ENCODE measurements at places on chromosomes 6 and 20.

DNA sequence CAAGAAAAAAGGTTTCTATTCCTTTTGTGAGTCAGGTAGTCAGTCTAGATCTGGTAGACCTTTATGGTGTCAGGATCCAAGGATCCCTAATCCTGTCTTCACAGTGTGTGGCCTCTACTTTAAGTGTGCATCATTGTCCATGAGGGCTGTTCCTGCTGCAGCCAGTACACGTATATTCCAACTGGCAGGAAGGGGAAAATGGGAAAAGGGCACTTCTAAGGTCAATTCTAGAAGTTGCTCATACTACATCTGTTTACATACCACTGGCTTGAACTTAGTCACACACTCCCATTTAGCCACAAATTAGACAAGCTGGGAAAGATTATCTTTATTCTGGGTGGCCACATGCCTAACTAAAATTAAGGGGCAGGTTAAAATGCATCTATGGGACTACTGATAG, 9.7 kb upstream of the MMS22L start:
- no peak for DNase-seq

DNA sequence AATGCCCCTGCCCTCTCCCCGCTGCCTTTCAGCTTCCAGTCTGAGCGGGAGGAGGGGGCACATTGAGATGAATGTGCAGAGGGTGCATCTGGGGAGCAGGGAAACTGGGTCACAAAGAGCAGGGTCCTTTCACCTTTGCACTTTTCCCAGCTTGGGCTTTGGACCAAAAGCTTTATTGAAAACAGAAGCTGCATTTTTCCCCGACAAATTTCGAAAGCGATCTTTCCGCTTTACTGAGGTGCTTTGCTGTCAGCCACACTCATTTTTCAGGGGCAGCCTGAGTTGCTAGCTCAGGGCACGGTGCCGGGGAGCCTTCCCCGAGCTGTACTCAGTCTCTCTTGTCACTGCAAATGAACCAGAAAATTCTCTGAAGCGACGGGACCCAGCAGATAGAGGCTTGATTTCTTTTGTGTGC, 283.7 kb upstream of the SOX4 start:
- DNase-seq = no peak

- no peak for DNase-seq
These were observed 15.8 kb upstream of the THBS2 start for GRCh38 chr6:169269180-169270076.

DNA sequence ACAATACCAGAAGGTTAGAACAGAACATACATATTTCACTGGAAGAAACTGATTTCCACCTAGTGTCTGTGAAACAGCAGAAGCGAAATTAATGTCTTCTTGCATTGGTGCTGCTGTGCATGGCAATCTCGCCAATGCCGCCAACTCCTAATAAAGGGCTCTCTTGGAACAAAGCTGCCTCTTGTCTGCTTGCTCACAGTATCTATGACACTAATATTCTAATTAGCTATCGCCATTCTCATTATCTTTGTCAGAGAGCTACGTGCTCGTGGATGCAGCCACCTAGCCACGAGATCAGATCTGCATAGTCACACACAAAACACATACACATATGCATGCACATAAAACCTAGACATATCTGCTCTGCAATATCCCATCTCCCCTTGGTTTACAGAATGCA, 145.9 kb upstream of the OLIG3 start:
- no peak for DNase-seq

- DNase-seq = no peak
These were observed 11.5 kb upstream of the TENT5A start for GRCh38 chr6:81763968-81764367.

- peak; percentile 40 for DNase-seq
These were observed 93.7 kb upstream of the PRDM1 start for GRCh38 chr6:105992315-105992961.

- DNase-seq = no peak
These were observed 40.8 kb upstream of the ATXN1 start for GRCh38 chr6:16802071-16802470.

- DNase-seq = peak; percentile 43
These were observed 21.1 kb downstream of the RTN4IP1 start for GRCh38 chr6:106608080-106608668.

DNA sequence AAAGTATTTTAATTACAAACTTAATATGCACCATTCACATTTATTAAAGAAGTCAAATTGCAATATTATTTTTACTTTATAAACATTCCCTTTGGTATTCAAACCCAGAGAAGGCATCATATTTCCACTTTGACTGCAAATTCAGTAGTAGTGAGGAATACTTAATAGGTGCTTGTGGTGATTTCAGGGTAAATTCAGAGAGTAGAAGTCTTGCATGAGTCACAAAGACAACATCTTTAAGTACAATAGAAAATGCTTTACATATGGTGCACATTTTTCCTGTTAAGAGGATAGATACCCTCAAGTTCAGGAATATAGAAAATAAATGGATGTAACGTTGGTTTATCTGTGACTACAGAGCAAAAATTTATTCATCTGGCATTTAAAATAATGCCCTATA, 390.2 kb downstream of the TENT5A start:
- no peak for DNase-seq

- no peak for DNase-seq
These were observed 21.0 kb downstream of the PFDN4 start for GRCh38 chr20:54228841-54229240.

GRCh38 chr6:169647637-169648036, 54.2 kb downstream of the WDR27 start:
- no peak for DNase-seq

GRCh38 chr20:64100946-64101688, 6.2 kb downstream of the NPBWR2 start:
- no peak for DNase-seq

DNA sequence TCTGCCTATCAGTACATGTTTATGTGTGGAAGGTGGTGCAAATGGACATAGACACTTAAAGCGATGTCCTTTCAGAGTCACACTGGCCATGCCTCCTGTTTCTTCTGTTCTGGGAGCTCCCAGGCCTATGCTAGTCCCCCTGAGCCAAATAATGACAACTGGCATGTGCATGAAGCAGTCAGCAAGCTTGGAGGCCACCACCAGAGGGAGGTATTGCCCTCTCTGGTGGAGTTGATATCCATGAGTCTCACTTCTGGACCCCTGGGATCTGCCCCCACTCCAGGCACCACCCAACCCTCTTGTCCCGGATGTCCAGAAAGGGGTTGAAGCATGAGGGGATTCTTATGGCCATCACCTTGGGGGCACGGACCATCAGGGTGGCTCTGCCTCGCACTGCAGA, 172.2 kb downstream of the AIG1 start:
- DNase-seq = no peak

DNA sequence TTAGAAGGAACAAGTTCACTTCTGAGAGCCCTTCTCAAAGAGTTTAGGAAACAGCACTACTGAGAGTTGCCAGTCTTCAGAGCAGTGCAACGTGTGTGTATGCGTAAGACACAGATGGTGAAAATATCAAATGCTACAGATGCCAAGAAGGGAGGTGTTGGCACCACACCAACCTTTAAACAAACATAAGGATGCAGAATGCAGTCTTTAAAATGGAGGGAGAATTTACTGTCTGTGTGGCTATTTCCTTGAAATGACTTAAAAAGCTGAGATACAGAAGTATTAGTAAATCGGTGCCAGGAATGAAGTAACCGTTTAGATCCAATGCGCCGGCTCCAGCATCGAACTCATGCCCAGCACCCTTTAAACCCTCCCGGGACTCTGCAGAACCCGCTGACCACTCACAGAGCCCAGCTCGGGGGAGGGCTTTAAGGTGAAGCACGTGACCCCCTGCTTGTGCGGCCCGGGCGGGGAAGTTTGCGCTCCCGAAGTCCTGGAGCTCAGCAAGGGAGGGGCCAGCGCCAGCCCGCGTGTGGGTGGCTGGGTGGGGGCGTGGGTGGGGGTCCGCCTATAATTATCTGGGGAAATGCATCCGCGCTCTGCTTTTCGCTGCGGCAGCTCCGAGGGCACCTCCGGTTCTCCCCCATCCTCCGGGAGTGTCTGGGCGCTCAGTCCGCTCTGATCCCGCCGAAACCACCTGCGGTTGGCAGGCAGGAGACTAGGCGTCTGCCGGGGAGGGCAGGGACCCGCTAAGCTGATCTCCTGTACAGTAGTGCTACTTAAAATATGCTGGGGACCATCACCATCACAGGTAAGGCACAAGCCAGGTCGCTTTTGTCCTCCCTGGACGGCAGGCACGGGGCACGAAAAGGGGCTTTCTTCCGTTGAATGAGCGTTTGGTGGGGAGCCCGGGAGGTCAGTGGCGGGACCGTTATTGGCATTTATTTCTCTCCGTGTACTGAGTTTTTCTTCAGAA, 66.0 kb downstream of the ZBTB2 start:
- DNase-seq = peak; percentile 24

- DNase-seq = no peak
These were observed 38.3 kb upstream of the FAM184A start for GRCh38 chr6:119116712-119117281.

DNA sequence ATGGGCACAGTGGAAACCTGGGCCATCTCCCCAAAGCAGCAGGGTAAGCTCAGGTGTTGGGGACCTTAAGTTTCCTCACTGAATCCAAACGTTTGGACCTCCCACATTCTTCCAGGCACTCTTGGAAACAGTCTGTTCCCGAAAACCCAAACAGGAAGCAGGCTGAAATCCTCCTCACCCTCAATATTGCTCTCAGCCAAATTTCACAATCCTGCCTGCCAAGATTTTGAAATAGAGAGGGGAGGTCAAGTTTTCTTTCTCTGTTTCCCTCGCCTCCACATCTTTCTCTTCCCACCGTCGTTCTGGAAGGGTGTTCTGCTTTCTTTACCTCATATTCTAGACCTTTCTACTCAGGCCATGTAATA, 392.0 kb upstream of the SASH1 start:
- DNase-seq = no peak

DNA sequence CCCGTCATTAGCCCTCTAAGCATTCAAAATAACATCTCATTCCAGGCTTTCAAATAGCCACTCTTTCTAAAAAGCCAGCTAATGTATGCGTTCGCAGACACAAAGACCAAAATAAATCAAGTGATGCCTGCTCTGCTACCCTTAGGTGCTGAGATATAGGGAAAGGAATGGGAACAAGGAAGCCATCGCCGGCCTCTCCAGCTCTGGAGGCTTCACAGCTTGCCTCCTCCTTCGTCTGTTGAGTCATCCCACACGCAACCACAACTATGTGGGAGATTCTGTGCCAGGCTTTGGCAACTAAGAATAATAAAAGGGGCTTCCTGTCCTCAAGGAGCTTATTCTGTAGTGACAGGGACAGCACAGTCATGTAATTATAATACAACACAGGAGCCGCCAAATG, 27.3 kb upstream of the SLC22A23 start:
- no peak for DNase-seq

DNA sequence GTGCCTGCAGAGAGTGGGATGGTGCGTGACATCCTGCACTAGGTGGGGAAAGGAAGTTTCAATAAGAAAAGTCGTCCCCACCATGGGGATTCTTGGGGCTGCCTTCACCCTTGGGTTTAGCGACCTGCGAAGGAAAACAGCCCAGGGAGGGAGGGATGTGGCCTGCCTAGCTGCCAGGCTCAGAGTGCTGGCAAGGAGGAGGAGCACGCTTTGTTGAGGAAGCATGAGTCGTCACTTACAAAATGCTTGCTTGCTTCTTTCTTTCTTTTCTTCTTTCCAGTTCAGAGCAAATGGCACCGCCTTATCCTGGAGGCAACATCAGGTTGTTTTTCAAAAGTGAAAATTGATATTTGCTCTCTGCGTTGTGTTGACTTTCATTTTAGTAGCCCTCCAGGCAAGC, 123.2 kb downstream of the TFAP2C start:
- no peak for DNase-seq

DNA sequence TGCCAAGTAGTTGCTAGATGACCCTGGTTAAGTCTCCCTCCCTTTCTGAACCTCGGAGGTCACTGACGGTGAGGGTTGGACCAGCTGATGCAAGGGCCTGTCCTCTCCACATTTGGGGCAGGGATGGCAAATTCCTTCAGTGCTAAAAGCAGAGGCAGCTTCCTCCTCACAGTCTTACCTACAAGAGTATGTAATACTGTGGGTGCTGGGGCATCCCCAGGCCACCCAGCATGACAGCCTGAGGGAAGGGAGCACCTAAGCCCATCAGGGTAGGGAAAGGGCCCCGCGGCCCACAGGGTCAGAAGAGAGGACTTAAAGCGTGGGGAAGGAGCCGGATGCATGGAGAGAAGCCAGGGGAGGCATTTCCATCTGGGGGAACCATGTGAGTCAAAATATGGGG, 38.0 kb downstream of the TGM3 start:
- no peak for DNase-seq

DNA sequence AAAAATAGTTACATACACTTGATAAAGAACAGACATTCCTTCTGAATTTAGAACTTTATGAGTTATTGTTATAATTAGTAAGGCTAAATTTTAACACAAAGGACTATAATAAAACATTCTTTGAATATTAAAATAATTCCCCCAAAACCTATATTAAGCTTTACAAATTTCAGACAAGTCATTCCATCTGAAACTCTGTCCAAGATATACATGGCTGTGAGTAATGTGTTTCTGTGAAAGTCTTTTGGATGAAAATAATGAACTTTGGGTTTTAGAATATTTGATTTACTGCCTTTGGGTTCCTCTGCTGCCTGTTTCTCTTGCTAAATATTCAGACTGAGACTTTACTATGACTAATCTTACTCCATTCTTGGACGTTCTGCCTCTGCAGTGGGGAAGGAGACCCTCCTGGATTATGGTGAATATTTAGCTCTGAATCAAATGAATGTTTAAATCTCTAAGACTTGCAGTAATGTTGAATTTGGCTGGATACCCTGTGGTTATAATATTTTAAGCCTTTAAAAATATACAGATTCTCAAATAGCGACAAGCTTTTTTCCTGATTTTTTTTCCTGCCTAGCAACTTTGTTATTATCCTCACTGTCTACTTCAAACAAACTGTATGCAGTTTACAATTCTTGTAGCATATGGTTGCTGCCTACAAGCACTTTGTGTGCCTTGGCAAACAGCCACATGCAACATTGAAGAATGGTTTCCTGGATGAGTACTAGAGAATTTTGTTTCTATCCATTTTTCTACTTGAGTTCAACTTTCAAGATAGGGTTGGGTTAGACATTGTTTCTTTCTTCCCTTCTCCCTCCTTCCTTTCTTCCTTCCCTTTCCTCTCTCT, 51.4 kb downstream of the TXLNB start:
- DNase-seq = peak; percentile 73

DNA sequence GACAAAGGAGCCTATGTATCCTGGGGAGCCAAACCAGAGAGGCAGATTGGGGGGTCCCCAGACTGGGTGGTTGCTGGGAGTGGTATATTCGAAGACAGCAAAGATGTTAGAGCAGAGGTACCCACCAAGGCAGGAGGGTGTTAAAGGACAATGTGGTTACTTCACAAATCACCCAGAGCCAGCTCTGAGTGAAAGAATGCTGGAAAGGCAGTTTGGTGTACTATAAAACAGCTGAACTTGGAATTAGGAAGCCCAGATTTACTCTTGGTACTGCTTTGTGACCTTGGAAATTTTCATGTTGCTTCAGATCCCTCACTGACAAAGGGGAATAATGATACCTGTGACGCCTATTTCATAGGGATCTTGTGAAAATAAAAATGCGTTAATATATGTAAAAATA, 121.6 kb downstream of the CD164 start:
- no peak for DNase-seq

GRCh38 chr6:7960848-7961247, 50.3 kb upstream of the TXNDC5 start:
- no peak for DNase-seq

Data from NCI-H1694 treated with DMSO at 0.1 percent for 48 hours (cell line).